Adrenal gland (tissue), 19 donors: ENCODE measurements at places on chromosomes 12 and 14. TPM values are rescaled to one million over a fixed set of nuclear protein-coding genes. Genes with fewer than 3 reads are reported as not detected.

GRCh38 chr14:101331141-101331525, 230.2 kb upstream of the DIO3 start:
- no peak for DNase-seq

GRCh38 chr14:102352213-102352612, 10.5 kb downstream of the CINP start:
- DNase-seq = no peak

DNA sequence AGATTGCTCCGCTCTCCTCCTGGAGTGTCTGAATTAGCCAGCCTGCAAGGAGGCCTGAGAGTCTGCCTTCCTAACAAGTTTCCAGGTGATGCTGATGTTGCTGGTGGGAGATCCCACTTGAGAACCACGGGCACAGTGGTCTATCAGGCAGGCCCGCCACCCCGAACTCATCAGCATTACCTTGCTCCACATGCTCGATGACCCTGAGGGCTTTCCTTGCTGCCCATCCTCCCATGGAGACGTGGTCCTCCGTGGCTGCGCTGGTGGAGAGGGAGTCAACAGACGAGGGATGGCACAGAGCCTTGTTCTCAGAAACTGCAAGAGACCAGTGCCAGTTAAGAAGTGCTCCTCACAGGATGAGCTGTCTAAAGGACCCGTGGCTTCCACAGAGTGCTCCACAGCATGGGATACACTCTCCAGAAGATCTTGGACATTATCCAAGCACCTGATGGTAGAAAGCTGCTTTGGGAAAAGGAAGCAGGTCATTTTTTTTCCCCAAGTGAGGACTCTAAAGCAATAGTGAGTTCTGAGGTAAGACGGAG, 18.3 kb downstream of the HAL start:
- no peak for DNase-seq

GRCh38 chr12:122003651-122004611, 17.8 kb upstream of the BCL7A start:
- DNase-seq = no peak

GRCh38 chr12:50936821-50937530, 15.4 kb upstream of the HIGD1C start:
- no peak for DNase-seq

DNA sequence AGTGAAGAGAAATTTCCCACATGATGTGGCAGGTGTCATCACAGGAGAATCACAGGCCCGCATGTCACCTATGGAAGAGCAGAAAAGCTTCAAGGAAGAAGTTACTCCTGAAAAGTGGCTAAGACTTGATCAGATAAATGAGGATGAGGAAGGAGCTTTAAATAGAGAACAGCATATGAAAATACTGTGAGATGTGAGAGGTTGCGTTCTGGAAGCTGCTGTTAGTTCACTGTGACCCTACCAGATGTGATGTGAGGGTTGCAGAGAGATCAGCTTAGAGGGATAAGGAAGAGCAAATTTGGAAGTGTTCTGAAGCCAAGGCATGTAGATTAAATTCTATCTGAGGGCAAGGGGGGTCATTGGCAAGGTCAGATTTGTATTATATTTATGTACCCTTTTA, 17.1 kb downstream of the ERP27 start:
- DNase-seq = no peak

DNA sequence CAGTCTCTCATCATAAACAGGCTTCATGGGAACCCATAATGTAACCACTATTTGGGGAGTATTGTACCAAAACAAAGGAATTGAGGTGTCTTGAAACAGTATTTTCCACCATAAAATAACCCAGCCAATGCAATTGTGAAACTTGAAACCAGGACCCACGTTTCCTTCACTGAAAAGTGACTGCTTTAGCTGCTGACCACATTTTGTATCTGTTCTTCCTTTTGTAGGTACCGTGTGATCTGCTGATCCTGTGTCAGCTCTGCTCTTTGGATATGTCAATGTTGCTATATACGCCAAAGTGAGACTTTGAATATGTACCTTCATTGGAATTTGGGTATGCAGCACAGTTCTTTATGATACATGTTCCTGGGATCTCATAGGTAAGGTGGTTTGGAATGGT, 95.1 kb upstream of the CNTN1 start:
- DNase-seq = no peak

DNA sequence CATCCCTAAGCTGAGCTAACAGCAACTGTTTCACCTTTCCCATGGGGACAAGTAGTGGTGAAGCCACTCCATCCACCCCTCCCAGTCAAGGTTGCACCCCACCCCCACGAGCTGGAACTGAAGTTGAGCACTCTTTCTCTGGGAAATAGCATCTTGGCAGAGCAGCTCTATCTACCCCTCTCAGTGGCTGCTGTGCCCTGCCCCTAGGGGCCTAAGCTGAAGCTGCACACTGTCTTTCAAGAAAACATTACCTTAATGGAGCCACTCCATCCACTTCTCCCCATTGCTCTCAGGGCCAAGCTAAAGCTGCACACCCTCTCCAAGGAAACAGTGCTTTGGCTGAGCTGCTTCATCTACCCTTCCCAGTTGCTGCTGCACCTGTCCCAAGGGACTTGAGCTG, 170.6 kb upstream of the CCDC196 start:
- no peak for DNase-seq

- no peak for DNase-seq
Measured at GRCh38 chr12:131137836-131138637, 184.3 kb downstream of the ADGRD1 start.

GRCh38 chr14:62179367-62180018, 417.3 kb downstream of the SNAPC1 start:
- DNase-seq = peak; percentile 90

- DNase-seq = no peak
Measured at GRCh38 chr14:95312311-95312710, 7.4 kb downstream of the CLMN start.

- no peak for DNase-seq
Measured at GRCh38 chr14:24978862-24979724, 70.9 kb downstream of the STXBP6 start.

GRCh38 chr14:74945261-74945851, 10.0 kb downstream of the PGF start:
- no peak for DNase-seq

DNA sequence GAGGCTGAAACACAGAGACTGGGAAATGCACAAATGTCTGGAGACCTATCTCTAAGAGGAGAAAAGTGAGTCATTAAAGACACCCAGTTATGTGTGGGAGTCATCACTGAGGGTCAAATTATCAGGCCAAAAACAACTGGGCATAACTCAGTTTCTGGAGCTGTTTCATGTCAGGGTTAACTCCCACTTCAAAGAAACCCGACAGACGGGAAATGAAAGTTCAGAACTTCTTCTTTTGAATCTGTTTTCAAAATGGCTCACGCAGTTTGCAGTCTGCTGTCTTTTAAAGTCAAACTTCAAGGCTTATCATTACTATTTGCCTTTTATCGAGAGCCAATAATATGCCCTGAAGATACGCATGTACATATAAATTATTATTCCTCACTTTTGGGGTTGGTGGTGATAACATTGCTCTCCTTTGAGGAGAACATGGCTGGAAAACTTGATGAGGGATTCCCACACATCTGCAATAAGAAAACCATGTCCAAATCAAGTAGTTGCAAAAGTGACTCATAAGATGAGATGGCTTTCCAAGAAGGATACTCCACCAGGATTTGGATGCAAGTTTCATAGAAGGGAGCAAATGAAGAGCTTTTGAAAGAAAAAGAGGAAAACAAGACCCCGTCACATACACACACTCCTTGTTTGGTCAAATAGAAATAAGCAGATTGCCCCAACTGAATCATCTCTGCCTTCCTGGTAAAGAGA, 341.4 kb downstream of the ADAMTS20 start:
- no peak for DNase-seq

The CMKLR1 gene
- total RNA-seq = 12.5 TPM

The HOXC5 gene
- 0.36 TPM for total RNA-seq

The RBM19 gene
- total RNA-seq = 19.6 TPM

The FGD4 gene
- total RNA-seq = 11.8 TPM
